ENCODE measurements at places on chromosomes 12 and 14.

GRCh38 chr12:75933101-75933500, 98.5 kb downstream of the PHLDA1 start:
- no peak for DNase-seq

GRCh38 chr12:51219322-51219721, 1.5 kb upstream of the POU6F1 start:
- DNase-seq = no peak

- no peak for DNase-seq
These were observed at the start of gene CLEC14A for GRCh38 chr14:38255673-38256532. TSS of gene CLEC14A (minus strand) at chr14:38256093. CDS start at chr14:38256022, 71 bp downstream.

- DNase-seq = no peak
These were observed 763.4 kb downstream of the LRFN5 start for GRCh38 chr14:42370056-42370455.

DNA sequence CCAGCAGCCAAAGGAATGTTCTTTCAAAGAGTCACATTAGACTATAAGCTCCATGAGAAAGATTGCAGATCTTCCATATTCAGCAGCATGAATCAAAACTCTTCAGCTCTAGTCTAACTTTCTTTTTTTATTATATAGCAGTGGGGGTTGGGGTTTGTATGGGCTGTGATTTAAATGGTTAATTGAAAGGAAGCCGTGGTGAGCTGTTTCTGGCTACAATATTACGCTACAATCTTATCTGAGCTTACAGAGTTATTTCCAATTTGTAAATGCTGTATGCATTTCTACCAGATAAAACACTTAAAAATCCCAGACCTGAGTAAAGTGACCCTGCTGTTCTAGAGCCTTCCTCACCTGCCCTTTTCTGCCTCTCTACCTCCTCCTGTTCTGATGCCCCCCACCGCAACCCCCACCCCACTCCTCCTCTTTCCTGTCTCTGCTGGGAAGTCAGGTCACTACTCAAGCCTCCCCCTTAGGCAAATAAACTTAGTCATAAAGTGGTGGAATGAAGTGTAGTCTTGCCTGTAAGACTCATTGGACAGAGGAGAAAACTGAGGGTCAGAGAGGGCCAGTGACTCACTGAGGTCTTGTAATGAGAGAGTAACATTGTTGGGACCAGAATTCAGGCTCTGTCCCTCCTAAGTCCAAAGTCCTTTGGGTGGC, 1089.5 kb downstream of the BCL11B start:
- DNase-seq = no peak

GRCh38 chr12:71312768-71313403, 126.7 kb upstream of the LGR5 start:
- no peak for DNase-seq

DNA sequence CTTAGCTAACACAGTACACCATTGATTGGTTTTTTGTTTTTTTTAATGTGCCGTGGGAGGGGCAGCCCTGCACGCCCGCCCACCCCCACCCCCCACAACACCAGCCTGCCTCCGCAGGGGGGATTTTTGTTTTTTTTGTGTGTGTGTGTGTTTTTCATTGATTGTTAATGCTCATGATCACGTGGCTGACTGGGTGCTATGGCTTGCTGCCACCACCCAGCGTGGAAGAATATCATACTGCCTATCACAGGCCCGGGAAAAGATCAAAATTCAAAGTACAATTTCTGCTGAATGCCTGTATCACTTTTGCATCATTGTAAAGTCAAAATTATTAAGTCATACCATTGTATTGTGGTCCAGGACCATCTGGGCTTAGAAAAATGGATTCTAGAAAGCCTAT, 8.3 kb downstream of the RESF1 start:
- DNase-seq = no peak

- no peak for DNase-seq
These were observed 74.7 kb downstream of the DIO3 start for GRCh38 chr14:101635749-101636560.

DNA sequence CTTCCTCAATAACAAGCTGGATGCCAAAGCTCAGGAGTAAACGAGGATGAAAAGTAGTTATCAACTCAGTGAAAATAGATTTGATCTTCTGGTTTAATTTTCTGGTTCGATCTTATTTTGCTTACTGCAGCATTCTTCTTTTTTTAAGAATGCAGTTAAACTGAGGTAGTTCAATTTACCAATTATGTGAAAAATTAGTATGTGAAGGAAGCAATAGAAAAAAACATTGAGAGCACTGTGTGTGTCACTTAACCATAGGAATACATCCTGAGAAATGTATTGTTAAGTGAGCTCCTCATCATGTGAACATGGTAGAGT, 111.4 kb upstream of the TSPAN8 start:
- DNase-seq = no peak

DNA sequence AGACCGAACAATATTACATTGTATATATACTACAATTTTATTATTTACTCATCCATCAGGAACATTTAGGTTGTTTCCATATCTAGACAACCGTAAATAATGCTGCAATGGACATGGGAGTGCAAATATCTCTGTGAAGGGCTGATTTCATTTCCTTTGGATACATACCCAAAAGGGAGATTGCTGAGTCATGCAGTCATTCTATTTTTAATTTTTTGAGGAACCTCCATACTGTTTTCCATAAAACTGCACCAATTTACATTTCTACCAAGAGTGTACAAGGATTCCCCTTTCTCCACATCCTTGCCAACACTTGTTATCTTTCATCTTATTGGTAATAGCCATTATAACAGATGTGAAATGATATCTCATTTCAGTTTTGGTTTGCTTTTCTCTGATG, 84.7 kb downstream of the SLC41A2 start:
- DNase-seq = no peak

- DNase-seq = no peak
These were observed 65.5 kb upstream of the SLC38A4 start for GRCh38 chr12:46891306-46891705.

- DNase-seq = no peak
These were observed 90.4 kb upstream of the TMCC3 start for GRCh38 chr12:94740601-94741362.

- no peak for DNase-seq
These were observed 1005.9 kb upstream of the ATXN7L3B start for GRCh38 chr12:73531752-73532151.

DNA sequence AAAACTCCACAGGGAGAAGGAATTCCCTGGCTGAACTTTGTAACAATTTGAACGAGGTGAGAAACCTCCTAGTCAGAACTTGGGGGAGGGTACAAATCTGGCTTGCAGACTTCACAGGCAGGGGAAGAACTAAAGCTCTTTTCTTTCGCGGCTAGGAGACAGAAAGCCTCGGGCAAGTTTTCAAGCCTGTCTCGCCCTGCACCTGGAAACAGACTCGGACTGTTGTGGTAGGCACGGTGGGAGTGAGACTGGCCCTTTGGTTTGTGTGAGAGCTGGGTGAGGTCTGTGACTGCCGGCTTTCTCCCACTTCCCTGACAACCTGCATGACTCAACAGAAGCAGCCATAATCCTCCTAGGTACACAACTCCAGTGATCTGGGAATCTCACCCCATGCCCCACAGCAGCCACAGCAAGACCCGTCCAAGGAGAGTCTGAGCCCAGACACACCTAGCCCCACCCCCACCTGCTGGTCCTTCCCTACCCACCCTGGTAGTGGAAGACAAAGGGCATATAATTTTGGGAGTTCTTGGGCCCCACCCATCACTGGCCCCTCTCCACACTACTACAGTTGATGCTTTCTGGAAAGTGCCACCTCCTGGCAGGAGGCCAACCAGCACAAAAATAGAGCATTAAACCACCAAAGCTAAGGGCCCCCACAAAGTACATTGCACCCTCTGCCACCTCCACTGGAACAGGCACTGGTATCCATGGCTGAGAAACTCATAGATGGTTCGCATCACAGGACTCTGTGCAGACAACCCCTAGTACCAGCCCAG, 102.7 kb upstream of the ST8SIA1 start:
- DNase-seq = no peak

DNA sequence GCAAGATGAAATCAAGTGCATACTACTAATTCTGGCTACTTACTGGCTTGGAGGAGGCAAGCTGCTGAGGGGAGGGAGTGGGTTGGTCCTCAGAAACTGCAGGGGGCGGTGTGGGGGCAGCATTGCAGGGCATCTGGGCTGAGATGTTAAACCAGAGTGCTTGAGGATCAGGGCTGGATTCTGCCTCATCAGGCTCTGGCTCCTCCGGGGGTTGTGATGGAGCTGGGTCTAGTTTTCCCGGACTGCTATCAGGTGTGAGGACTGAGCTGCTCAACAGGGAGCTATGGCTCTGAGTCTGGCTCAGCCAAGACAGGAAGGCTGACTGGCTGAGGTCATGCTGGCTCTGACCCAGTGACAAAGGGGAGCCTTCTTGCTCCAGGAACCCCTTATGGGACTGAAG, 28.6 kb downstream of the BAZ2A start:
- DNase-seq = no peak

- DNase-seq = no peak
These were observed 58.2 kb downstream of the DICER1 start for GRCh38 chr14:95098984-95099599.

DNA sequence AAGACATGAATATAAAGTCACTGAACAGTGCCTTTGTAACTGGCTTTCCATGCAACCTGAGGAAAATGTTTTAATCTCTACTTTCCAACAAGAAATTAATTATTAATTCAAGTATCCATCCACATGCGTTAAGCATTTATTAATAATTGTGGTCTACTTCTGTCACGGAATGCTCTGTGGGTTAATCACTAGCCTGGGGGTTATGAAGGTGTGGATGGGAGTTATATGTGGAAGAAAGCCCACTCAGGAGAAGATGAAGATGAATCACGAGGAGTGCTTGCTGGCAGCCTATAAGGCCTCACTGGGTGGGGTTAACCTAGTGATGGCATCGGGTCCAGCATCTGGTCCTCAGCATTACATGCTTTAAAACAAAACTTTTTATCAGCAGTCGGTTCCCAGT, 99.5 kb upstream of the AVPR1A start:
- DNase-seq = no peak

DNA sequence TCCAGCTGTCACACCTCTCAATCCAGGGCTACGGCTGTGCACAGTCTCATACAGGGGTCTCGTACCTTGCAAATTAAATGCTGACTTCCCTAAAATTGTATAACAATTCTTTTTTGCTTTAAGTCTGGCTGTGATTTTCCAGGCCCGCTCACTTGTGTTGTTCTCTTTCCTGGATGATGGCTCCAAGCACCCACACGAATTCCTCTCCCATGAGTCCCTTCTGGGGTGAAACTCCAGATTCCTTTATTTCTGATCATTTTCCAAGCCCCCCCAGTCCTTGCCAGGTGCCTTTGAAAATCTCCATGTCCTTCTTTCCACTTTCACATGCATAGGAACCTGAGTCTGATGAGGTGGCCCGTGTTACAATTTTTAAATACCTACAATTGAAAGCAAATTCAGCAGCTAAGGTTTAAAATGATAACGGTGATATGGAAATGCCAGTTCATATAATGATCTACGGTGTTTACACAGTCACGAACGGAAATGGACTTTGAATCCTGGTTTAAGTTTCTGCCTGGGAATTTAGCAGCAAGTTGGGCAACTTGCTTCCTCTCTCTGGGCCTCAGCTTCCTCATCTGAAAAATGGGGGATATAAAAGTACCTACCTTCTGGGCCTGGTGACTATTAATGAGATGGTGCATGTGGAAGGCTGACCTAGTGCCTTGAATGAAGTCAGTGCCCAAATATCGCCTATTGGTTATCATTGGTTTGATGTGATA, 85.5 kb downstream of the STAB2 start:
- DNase-seq = no peak

DNA sequence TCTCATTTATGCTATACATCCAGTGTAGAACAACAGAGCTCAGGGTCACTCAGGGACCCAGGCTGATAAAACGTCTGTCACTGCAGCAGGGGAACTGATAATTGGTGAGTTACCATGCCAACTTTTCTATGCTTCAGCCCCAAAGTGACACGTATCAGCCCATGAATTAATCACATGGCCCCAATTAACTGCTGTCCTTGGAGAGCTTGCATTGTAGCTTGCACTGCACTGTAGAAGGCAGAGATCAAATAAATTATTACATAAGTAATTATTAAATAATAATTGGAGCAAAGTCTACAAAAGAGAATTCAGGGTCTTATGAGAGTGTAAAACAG, 144.6 kb downstream of the SUDS3 start:
- DNase-seq = no peak

- DNase-seq = no peak
These were observed 196.9 kb downstream of the KITLG start for GRCh38 chr12:88383405-88383804.

GRCh38 chr12:92143258-92143657, 2.4 kb downstream of the BTG1 start:
- DNase-seq = no peak

- no peak for DNase-seq
These were observed 39.9 kb downstream of the RIN3 start for GRCh38 chr14:92553438-92553837.

- DNase-seq = peak; percentile 24
These were observed 768.1 kb upstream of the TBX3 start for GRCh38 chr12:115451780-115452736.

GRCh38 chr12:212715-213526, 1.0 kb downstream of the SLC6A12 start:
- DNase-seq = no peak

- DNase-seq = no peak
These were observed 314.6 kb upstream of the PDE3A start for GRCh38 chr12:20053782-20054181.

DNA sequence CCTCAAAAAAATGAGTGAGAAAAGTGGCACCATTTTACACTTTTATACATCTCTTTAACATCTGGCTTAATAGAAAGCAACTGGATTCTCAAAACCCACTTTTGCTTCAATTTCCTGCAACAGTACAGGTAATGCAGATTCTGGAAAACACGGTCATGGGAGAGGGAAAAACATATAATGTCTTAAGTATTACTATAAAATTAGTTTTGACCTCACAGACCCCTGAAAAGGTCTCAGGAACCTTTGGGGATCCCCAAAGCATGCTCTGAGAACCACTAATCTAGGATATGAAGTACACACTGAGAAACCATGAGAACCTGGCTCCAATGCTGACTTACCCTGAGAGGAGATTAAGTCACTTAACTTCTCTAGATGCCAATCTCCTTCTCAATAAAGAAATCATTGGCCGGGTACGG, 64.7 kb downstream of the PPP2R5E start:
- no peak for DNase-seq

- DNase-seq = no peak
These were observed 270.0 kb upstream of the CAND1 start for GRCh38 chr12:66999141-66999540.

DNA sequence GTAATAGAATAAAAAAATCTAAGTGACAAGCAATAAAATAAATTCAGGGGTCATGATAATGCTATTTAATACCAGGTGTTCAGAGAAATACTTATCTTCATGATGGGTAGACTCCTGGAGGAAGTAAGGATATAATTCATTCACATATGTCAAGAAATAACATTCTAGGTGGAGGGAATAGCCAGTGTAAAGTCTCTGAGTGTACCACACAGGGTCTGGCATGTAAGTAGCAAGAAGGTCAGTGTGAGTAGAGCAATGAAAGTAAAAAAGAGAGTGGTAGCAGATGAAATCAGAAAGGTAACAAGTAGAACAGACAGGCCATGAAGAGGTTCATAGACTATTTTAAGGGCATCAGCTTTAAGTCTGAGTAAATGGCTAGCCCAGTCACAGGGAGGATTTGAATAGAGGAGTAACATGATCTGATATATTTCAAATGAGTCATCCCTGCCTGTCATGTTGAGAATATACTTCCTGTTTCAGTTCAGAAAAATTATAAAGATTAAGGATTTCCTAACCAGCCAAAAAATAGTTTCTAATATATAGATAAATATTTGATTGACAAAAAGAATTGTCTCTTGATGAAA, 519.9 kb downstream of the C12orf50 start:
- DNase-seq = peak; percentile 62

GRCh38 chr12:32083489-32083888, 23.2 kb upstream of the BICD1 start:
- DNase-seq = no peak
